ENCODE measurements at places on chromosomes 5 and 9.

GRCh38 chr9:29176231-29176630 is 1603.0 kb upstream of the C9orf72 start:
- no peak for DNase-seq

- DNase-seq = no peak
Measured at GRCh38 chr9:71915495-71915894, 4.1 kb downstream of the C9orf85 start.

- no peak for DNase-seq
Measured at GRCh38 chr9:22590336-22591033, 143.9 kb downstream of the DMRTA1 start.

DNA sequence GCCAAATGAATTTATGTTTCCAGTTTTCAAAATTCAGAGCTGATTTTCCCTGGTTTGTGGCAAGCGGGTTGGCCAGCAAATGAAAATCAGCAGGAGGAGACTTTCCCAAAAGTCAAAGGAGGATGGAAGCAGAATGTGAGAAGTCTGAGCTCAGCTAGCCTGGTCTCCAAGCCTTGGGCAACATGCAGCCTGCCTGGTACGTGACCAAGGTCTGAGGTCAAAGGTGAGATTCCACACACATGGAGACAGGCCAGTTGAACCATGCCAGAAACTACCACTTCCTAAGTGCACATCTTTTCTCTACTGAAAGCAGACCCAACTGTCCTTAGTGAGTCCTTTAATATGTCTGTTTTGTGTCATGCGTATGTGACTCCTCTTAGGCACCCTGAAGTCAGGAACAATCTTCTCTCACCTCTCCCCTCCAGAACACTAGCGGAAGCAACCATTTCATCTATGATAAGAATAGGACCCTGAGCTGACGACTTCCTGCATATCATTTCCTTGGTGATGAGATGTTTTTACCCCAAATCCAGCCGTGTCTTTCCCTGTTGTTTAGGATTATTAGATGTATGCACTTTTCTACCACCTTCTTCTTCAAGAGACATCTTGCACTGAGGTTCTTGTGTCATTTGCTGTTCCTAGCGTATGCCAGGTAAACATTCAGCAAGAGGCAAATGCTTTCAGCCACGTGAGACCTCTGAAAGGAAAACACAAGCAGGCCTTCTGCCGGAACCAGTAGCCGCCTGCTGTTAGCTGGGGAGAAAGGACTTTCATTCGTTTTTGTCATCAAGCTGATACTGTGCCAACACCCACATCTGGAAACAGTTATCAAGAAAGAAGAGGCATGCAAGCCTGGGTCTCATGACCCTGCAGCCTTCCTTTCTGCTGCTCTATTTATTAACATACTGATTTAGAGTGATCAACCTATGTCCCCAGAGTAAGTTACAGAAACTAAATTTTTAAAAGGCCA is 9.7 kb upstream of the TGFBI start:
- DNase-seq = no peak

DNA sequence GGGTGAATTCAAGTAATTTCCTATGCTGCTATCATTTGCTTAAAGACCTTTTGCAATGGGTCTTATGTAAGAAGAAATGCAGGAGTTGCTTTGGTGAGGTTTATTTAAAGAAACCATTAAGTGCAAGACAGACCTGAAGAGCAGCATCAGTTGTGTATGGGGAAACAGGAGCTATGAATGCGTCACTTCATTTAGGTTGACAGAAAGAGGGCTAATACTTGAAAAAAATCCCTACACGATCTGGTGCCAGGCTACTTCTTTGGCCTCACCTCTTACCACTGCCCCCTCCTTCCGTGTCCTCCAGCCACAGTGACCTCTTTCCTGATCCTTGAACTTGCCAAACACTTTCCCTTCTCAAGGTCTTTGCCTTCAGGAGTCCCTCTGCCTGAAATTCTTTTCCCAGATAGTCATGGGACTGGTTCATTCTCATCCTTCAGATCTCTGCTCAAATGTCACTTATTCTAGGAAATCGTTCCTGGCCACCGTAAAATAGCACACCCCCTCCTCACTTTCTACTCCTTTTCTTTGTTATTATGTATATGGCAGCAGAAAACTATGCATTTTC is 1.4 kb upstream of the JAK2 start:
- DNase-seq = no peak

- DNase-seq = no peak
Measured at GRCh38 chr9:135939351-135940265, 21.6 kb downstream of the UBAC1 start.

DNA sequence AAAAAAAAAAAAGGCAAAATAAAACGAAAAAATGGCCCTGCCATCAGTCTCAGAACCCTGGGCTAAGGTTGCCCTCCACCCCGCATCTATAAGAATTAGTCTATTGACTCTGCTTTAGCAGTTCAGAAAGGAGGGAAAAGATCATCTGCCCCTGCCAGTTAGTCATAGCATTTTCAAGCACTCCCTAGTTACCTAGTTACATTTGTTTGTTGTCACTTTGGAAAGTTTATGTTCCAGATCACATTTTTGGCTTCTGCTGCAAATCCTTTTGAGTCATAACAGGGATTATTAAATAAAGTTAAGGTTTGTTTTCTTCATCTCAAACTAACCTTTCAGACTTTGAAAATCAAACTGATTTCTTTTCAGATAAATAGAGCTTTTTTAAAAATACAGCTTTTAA is 52.1 kb downstream of the AQP7 start:
- DNase-seq = no peak

DNA sequence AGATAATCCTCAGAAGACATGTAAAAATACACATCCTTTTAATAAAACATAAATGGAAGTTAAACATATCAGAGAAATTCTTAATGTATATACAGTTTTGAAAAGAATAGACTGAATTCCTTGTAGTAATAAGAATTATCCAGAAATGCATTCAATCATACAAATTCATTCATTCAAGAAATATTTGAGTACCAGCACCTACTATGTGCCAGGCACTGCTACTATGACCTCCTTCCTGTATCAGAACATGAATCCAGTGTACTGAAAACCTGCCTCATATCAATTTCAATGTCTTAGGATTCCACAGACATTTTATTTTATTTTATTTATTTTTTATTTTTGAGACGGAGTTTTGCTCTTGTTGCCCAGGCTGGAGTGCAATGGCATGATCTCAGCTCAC is 13.3 kb downstream of the PRKAA1 start:
- DNase-seq = no peak

- DNase-seq = no peak
Measured at GRCh38 chr9:133526721-133527321, 2.1 kb upstream of the MYMK start.

- DNase-seq = no peak
Measured at GRCh38 chr5:95261437-95262175, 23.3 kb downstream of the MCTP1 start.

- DNase-seq = no peak
Measured at GRCh38 chr9:134534661-134535080, 106.9 kb upstream of the COL5A1 start.

- DNase-seq = no peak
Measured at GRCh38 chr5:178995341-178995690, 196 bp upstream of the GRM6 start.

DNA sequence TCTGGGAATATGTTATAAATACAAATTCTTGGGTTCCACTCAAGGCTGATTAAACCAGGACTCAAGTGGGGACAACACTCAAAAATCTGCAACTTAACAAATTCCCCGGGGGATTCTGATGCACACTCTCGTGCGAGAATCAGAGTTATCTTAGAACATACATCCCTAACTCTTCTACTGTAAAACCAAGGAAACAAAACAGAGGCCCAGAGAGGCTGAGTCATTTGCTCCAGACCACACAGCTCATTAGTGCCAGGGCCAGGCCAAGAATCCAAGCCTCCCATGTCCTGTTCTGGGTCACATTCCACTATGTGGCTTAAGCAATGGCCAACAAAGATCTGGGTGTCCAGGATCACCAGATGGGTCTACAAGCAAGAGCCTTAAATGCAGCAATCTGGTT is 166.0 kb downstream of the ADAMTS12 start:
- DNase-seq = no peak

Measured in neural crest cell (in vitro differentiated cells).